Colonic mucosa (tissue), 4 donors: ENCODE measurements at places on chromosomes 5 and 9.

DNA sequence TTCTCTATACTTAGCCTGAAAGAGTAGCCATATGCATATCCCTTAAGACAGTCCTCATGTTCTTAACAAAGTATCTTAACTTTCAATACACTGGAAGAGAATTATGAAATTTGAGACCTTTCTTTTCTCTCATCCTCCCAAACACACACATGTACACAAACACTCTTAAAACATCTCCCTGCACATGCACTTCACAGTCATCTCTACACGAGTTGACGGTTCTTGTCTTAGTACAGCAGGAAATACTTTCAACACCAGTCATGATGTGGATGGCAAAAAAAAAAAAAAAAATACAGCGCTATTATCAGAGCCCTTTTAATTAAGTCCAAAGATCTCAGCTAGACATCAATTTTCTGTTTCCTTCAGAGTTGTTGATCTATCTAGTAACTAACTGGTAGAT lies 43.6 kb upstream of the PCSK1 start:
- no peak for DNase-seq

DNA sequence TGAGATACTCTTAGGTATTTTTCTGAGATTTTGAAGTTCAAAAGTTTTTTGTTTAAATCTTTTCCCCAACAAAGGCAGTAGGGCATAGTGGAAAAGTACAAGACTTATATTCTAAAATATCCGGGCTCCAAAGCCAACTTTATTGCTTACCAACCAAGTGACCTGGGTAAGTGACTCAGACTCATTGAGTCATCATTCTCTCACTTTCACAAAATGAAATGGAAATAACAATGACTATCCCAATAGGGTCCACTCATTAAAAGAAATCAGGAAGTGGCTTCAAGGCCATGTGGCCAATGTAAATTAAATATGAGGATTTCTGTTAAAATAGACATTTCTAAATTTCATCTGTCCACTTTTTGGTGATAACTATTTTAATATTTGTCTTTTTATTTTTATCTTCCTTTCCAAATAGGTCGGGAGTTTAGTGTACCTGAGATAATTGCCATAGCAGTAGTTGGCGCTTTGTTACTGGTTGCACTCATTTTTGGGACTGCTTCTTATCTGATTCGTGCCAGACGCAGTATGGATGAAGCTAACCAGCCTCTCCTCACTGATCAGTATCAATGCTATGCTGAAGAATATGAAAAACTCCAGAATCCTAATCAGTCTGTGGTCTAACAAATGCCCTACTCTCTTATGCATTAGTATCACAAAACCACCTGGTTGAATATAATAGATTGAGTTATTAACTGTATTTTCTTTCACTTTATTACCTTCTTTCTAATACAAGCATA lies 15.5 kb downstream of the TYRP1 start:
- no peak for DNase-seq

DNA sequence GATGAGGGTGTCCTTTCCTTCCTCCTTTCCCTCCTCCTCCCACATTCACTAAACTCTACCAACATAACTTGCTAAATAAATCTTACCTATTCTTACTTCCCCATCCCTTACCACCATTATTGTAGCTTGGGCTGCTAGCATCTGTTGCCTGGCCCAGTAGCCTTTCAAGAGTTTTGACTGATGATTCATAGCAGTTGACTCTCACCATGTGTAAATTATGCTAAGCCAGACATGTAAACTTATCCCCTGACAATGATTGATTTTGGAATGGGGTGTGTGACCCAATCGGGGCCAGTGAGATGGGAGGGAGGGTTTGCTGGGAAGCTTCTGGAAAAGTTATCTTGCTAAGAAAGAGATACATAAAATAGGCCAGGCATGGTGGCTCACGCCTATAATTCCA lies 161.8 kb upstream of the SPRY4 start:
- DNase-seq: no peak

DNA sequence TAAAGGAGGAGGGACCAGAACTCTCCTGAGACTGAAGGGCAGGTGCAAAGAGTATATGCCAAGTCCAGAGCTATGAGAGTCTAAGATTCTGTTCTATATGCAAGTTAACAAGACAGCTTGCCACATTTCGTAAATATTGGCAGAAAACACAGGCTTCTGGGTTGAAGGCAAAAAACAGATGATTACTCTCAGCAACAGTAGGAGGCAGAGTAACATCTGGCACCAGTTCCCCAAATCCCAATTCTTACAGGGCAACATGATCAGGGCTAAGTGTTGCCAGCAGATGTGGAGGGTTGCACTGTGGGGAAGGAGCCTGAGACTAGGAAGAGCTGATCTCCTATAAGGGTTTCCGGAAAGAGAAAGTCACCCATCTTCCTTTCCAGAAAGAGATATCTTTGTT lies 179.4 kb downstream of the PJA2 start:
- DNase-seq: no peak

DNA sequence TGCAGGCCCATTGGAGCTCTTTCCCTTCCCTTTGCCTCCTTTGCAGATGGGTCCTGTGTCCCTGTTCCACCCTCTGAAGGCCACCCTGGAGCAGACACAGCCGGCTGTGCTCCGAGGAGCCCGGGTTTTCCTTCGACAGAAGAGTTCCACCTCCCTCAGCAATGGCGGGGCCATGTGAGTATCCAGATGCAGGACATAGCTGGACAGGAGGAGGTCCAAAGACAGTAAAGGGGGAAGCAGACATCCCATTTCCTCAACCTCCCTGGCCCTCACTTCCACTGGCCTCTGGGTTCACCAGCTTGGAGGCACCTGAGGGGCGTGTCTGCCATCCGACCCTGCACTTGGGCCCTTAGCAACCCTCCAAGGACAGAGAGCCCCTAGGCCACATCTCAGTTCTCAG lies 237.9 kb downstream of the CACNA1B start:
- DNase-seq: no peak

DNA sequence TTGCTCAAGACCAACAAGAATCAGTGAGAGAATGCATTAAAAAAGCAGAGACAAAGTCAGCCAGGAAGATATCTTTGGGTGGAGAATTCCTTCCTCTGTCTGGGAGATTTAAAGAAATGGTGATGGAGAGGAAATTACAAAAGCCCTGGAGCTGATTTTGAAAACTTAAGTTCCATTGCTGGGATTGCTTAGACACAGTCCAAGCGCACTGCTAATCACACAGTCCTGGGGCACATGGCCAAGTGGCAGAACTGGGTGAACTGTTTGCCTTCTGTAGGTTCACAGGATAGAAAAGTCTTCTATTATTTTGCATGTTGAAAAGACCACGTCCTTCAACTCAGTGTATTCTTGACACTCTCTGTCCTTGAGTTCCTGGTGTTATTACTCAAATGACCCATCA lies 284.9 kb upstream of the FBXL7 start:
- no peak for DNase-seq

DNA sequence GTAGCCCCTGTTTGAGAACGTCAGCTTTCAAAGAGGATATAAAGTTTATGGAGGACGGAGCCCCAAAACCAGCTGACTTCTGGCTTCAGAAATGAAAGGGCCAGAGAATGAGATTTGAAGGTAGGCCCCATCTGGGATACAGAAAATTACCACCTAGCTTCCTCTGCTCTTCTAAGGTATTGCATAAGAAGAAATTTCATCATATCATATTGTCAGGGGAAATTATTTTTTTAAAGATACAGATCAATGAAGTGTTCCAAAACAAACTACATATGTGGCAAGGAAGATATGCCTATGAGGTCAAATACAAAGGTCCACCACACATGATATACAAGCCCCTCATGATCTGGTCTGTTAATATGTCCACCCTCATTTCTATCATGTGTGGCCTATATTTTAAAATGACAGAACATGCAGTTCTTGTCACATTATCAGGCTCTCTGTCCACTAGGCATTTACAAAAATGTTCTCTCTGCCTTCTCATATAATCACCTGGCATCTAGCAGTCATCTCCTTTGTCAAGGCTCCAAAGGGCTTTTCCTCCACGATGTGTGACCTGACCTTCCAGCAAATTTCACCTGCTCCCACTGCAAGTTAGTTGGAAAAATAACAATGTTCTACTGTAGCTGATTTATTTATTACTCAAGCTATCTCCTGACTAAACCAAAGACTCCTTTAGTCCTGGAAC lies 83.1 kb downstream of the DPYSL3 start:
- no peak for DNase-seq

GRCh38 chr5:34585601-34586104 lies 70.5 kb upstream of the RAI14 start:
- DNase-seq: no peak

DNA sequence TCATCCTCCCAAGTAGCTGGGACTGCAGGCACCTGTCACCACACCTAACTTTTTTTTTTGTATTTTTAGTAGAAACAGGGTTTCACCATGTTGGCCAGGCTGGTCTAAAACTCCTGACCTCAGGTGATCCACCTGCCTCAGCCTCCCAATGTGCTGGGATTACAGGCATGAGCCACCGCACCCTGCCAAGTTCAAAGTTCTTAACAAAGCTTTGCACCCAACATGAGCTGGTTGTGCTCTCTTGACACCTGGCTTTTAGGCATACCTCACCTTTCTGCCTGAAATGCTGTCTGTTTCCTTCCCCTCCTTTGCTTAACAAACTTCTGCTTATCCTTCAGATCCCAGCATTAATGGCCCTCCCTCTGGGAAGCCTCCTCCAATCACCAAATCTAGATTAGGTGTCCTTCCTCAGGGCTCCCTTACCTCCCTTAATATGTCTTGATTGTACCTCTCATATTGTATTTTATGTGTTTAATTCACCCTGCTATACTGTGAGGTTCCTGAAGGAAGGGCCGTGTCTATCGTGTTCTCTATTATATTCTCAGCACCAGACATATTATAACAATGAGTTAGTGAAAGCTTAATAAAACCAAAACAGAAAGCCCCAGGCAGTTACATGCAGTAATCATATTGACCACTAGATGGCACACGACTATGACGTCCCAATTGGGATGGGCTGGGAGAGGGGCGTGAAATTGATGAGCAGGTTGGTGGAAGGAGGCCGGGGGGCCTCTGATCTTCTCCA lies 62.9 kb upstream of the PPARGC1B start:
- peak; percentile 63 for DNase-seq

DNA sequence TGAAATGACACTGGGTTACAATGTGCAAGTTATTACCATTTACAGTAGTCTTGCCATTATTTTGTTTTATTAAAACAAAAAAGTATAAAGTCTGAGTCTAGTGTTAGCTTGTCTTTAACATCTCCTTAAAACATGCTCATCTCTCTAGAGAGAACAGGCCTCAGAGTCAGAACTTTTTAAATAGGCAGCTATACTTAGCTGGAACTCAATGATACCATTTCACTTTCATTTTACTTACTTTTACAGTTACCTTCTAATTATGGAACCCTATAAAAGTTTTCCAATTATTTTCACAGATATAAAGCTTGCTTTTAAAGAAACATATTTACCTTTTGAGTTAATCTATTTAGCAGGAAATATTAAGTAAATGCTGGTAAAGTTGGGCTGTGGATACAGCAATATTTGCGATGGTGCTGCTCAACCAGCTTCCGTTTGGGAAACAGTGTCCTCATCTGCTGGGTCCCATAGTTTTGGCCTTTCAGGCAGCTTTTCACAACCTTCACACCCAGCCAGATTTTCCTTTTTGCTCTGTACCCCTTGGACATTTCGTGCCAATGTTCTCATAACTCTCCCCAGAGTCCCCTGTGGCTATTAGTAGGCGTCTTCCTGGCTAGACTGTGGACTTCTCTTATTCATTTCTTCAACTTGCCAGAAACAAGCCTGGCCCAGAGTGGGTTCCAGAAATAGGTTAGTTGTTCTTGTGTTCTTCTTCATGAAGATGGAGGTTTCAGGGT lies 36.3 kb upstream of the UBTD2 start:
- DNase-seq: no peak
